ENCODE measurements at places on chromosomes 3 and 15. TPM values are rescaled to one million over a fixed set of nuclear protein-coding genes. Genes with fewer than 3 reads are reported as not detected.

DNA sequence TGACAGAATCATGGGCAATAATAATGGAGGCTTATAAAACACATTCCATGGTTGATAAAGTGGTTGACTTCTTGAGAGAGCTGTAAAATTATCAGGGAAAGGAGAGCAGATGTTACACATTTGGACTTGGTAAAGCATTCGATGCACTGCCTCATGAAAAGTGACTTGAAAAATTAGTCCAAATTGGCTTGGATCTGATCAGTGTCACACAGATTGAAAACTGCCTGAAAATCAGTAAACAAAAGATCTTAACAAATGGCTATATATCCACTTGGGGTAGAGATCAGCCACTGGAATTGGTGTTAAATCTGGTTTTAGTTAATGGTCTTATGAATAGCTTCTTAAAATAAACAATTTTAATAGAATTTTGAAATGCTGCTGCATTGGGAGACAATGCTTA lies 20.3 kb downstream of the SHOX2 start:
- no peaks in the 10 kb centered on the region for H3K36me3 ChIP-seq
- no peaks in the 10 kb centered on the region for H3K4me1 ChIP-seq
- H3K27me3 ChIP-seq, result peaks cover 85% of the 10 kb centered on the region
- DNase-seq, result no peak
- H3K27ac ChIP-seq, result no peak overlapping the region

The CTXND1 gene
- 3.4 TPM for total RNA-seq

The ATP1B3 gene
- total RNA-seq, result 52.1 TPM

DNA sequence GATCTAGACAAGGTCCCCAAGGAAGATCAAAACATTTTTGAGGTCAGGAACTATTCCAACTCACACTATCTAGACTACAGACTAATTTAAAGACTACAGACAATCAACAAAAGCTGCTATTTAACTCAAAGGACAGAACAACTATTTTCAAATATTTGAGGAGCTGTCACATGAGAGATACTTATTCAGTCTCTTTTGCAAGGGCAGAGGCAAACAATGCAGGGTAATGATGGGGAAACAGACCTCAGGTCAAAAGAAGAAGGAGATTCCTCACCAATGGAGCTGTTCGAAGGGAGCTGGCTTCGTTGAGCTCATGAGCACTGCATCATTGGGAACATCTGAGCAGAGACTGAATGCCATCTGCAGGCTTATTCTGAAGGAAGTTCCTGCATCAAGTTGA lies 231.9 kb downstream of the DTWD1 start:
- H3K4me3 ChIP-seq, result no peak overlapping the region
- no peak for DNase-seq
- H3K27ac ChIP-seq, result no peak overlapping the region
- no peaks in the 10 kb centered on the region for H3K36me3 ChIP-seq
- no peaks in the 10 kb centered on the region for H3K27me3 ChIP-seq
- H3K4me1 ChIP-seq, result no peaks in the 10 kb centered on the region

The VWA5B2 gene
- total RNA-seq, result not detected

The EOMES gene
- not detected for total RNA-seq

The SLC38A3 gene
- 6.4 TPM for total RNA-seq

GRCh38 chr3:126525853-126526667 lies 2.1 kb downstream of the CHST13 start:
- peaks cover 41% of the 10 kb centered on the region for H3K4me1 ChIP-seq
- H3K4me3 ChIP-seq, result no peak overlapping the region
- H3K36me3 ChIP-seq, result no peaks in the 10 kb centered on the region
- H3K27me3 ChIP-seq, result peaks cover 9% of the 10 kb centered on the region

DNA sequence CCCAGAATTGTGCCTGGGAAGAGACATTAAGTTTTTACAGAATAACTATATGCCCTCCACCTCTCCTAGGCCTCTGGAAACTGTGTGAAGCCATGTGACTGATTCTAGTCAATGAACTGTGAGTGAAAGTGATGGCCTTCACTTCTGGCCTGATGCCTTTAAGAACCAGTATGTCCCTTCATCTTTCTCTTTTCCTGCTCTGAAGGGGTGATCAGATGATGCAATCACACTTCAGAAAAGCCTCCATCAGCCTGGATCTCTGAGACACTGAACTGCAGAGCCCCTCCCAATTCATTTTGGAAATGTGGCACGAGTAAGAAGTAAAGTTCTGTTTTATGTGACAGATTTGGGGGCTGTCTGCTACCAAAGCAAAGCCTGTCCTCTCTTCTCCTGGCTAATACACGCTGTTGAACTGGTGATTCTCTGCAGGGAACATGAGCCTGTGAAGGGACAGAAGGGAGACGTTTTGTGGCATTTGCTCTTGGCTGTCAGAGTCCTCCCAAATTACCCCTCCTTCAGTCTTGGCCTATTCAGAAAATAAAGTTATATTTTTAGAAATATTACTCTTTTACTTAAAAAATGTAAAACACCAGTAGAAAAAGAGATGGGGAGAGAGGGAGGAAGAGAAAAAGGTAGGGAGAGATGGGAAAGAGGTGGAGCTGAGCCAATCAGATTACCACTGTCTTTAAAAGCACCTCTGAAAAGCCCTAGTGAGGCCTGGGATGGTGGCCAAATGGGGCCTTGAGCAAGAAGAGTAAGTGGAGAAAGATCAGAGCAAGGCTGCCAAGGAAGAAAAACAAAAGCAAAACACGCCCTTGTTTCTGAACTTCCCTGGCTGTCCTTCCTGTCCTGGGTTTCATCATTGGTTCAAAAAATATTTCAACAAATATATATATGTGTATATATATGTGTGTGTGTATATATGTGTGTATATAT lies 40.9 kb upstream of the RYK start:
- H3K4me3 ChIP-seq, result no peak overlapping the region
- no peaks in the 10 kb centered on the region for H3K36me3 ChIP-seq
- peaks cover 18% of the 10 kb centered on the region for H3K4me1 ChIP-seq
- DNase-seq, result no peak
- no peaks in the 10 kb centered on the region for H3K27me3 ChIP-seq

The SAMMSON gene
- total RNA-seq, result not detected

GRCh38 chr3:11128682-11129632 lies 25.3 kb upstream of the HRH1 start:
- DNase-seq, result no peak
- H3K27me3 ChIP-seq, result no peaks in the 10 kb centered on the region
- no peaks in the 10 kb centered on the region for H3K4me1 ChIP-seq

The SLC9C1 gene
- 0.75 TPM for total RNA-seq

DNA sequence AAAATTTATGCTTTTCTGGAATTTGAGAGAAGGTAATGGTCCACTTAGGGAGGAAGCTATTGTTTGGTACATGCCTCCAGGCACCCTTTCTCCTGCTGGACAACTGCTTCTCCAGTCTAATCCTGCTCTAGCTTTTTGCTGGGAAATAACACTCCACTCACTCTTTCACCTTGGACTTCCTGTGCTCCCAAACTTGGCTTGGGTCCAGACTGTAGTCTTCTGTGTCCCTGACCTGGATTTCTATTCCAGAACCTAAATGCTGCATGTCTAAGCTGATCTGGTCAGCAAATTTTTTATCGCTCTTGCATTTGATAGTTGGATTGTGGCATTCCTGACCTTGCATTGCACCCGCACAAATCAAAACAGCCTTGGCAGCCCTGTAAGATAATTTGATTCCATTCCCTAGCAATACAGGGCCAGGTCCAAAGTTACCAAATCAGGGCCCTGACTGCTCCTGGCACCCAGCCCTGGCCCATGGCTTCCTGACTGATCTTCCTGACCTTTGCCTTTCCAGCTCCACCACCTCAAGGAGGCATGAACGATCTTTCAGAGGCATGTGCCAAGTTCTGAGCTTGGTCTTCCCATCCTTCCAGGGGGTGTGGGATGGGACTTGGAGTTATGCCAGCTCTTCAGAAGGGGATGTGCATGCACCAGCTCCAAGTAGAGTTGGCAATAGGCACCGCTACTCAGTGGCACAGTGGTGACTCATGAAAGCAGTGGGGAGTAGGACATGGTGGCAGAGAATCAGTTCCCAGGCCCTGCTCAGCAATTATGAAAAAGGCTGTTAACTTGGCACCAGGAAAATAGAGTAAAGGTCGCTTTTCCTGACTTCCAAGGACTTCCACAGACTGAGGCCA lies 43.9 kb upstream of the GOLGA8J start:
- H3K27ac ChIP-seq, result no peak overlapping the region
- DNase-seq, result no peak
- H3K27me3 ChIP-seq, result no peaks in the 10 kb centered on the region
- H3K36me3 ChIP-seq, result no peaks in the 10 kb centered on the region
- H3K4me1 ChIP-seq, result no peaks in the 10 kb centered on the region

The EAF2 gene
- 3.7 TPM for total RNA-seq

DNA sequence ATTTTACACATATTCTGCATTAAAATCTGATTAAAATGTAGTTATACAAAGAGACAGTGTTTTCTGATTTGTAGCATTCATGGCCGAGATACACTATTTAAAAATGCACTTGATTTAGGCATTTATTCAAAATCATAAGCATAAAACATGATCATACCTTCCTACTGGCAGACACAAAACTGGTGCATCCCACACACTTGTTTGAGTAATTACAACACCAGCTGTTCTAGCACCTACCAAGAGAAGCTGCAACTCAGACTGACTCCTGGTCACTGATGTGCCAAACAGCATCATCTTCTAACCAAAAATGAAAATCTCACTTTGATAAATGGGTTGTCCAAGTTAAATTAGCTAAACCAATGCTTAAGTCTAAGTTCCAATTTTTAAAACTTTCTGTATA lies 262.7 kb upstream of the NSMCE3 start:
- H3K4me1 ChIP-seq, result no peaks in the 10 kb centered on the region
- no peaks in the 10 kb centered on the region for H3K36me3 ChIP-seq
- DNase-seq, result no peak
- no peak overlapping the region for H3K4me3 ChIP-seq
- H3K27me3 ChIP-seq, result no peaks in the 10 kb centered on the region

DNA sequence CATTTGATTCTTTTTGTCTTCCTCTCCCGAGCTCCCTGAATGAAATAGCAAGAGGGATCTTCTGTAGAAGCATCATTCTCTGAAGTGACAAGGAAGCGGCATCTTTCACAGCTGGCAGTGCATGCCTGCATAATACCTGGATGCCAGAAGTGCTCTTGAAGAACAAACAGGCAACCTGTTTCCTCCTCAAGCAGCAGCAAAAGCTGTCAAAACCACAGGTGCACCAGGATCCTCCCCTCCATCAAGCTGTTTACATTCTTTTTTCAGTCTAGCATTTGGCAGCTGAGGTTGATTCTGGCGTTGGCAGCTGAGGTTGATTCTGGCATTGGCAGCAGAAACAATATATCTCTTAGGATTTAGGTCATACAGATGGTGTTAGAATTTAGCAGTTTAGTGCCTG lies 979.0 kb downstream of the TUSC7 start:
- no peaks in the 10 kb centered on the region for H3K4me1 ChIP-seq
- DNase-seq, result no peak
- no peaks in the 10 kb centered on the region for H3K36me3 ChIP-seq
- H3K4me3 ChIP-seq, result no peak overlapping the region
- no peak overlapping the region for H3K27ac ChIP-seq

DNA sequence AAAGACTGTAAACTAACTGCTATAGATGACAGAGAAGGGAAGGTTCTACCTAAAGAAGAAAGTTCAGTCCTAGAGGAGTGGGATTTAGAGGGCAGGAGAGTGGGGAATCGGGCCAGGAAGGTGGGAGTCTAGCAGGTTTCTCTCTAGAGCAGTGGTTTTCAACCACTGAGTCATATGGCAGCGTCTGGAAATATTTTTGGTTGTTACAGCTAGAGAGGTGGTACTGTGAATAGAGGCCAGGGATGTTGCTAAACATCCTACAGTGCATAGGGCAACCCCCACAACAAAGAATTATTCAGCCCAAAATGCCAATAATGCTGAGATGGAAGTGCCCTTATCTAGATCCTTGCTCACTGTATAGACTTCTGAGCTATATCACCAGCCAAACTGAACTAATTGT lies 28.7 kb downstream of the ATP1B3 start:
- H3K27ac ChIP-seq, result no peak overlapping the region
- H3K4me1 ChIP-seq, result no peaks in the 10 kb centered on the region
- no peak for DNase-seq
- H3K27me3 ChIP-seq, result no peaks in the 10 kb centered on the region

- H3K4me3 ChIP-seq, result no peak overlapping the region
- H3K4me1 ChIP-seq, result peaks cover 11% of the 10 kb centered on the region
- DNase-seq, result no peak
Measured at GRCh38 chr15:58545307-58546065, 113.7 kb downstream of the LIPC start.

The NR1I2 gene
- 0.17 TPM for total RNA-seq

DNA sequence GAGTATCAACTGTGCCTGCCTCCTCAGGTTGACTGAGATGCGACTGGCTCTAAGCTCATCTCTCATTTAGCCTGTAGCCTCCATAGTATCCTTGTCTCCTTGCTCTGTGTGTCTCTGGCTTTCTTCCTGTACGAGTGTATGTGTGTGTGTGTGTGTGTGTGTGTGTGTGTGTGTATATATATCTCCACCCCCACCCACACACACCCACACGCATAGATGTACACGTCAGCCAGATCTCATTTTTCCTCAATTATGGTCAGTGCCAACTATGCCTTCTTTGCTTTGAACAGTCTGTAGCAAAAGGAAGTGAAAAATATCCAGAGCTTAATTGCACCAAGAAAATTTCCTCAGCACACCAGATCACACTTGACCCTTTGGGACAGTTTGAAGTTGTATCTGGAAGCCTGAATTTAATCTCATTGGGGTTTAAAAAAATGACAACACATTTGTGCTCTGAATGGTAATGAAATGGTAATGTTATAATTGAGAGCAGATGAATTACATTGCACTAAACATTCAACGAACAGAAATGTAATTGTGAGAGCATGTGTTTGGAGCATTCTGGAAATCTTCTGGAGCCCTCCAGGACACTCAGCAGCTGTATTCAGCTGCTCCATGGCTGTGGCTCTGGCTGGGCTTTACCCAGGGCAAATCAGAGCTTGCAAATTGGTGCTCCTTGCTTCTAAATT lies 63.6 kb downstream of the RYR3 start:
- no peaks in the 10 kb centered on the region for H3K4me1 ChIP-seq
- no peak overlapping the region for H3K27ac ChIP-seq
- H3K36me3 ChIP-seq, result no peaks in the 10 kb centered on the region
- H3K27me3 ChIP-seq, result no peaks in the 10 kb centered on the region

The HDC gene
- 0.32 TPM for total RNA-seq

DNA sequence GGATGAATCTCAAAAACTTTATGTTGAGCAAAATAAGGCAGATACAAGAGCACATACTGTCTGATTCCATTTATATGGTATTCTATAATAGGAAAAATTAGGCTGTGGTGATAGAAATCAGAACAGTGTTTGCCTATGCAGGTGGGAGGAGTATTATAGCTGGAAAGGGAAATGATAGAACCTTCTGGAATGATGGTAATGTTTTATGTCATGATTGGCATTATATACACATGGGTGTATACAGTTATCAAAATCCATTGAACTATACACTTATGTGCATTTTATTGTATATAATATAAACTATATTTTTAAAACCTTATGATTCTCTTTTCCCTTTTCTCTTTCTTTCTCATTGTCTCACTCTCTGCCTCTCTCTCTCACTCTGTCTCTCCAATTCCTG lies 156.1 kb downstream of the THSD4 start:
- H3K27ac ChIP-seq, result no peak overlapping the region
- no peak overlapping the region for H3K4me3 ChIP-seq
- DNase-seq, result no peak

The CRABP1 gene
- not detected for total RNA-seq

GRCh38 chr3:196931828-196932587 lies 10.3 kb downstream of the NCBP2 start:
- H3K4me3 ChIP-seq, result no peak overlapping the region
- no peaks in the 10 kb centered on the region for H3K4me1 ChIP-seq
- DNase-seq, result no peak
- H3K27ac ChIP-seq, result no peak overlapping the region
- no peaks in the 10 kb centered on the region for H3K27me3 ChIP-seq

Data from heart left ventricle (tissue), 16 donors.